ENCODE measurements at places on chromosomes 7 and 10. TPM values are rescaled to one million over a fixed set of nuclear protein-coding genes. Genes with fewer than 3 reads are reported as not detected.

- no peak for DNase-seq
Measured at GRCh38 chr10:30510184-30510931, 76.4 kb downstream of the MAP3K8 start.

GRCh38 chr7:13848681-13849131, 140.8 kb downstream of the ETV1 start:
- no peak for DNase-seq

- DNase-seq = peak; percentile 35
Measured at GRCh38 chr7:5139998-5140397, 50.0 kb upstream of the WIPI2 start.

- no peak for DNase-seq
Measured at GRCh38 chr10:110852255-110852896, 19.4 kb upstream of the PDCD4 start.

GRCh38 chr7:16986755-16987154, 105.0 kb upstream of the AGR3 start:
- DNase-seq = no peak

DNA sequence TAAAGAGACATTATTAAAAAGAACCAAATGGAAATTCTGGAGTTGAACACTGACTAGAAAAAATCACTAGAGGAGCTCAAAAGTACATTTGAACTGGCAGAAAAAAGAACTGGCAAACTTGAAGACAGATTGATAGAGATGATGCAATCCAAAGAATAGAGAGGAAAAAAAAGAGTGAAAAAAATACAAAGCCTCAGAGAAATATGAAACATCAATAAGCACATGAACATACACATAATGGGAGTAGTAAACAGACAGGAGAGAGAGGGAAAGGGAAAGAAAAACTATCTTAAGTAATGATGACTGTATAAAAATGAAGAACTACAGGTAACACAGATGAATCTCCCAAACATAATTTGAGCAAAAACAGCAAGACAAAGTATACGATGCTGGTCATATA, 61.1 kb downstream of the CNOT4 start:
- DNase-seq = no peak

DNA sequence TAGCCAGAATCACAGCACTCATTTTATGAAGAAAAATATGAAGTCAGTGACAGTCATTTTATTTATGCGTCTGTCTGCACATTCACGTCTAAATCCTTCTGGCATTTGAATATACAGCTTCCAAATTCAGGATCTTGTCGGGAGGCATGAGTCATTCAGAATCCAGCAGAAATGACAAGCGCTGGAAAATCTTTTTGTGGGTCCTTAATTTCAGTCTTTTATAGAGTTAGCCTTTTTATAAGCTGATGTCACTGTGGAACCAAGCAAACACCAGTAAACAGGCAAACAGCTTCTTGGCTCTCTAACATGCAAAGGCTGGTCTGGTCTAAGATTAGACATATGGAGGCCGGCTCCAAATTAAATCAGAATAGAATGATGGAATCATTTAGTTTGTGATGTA, 388.2 kb upstream of the TEX47 start:
- no peak for DNase-seq

DNA sequence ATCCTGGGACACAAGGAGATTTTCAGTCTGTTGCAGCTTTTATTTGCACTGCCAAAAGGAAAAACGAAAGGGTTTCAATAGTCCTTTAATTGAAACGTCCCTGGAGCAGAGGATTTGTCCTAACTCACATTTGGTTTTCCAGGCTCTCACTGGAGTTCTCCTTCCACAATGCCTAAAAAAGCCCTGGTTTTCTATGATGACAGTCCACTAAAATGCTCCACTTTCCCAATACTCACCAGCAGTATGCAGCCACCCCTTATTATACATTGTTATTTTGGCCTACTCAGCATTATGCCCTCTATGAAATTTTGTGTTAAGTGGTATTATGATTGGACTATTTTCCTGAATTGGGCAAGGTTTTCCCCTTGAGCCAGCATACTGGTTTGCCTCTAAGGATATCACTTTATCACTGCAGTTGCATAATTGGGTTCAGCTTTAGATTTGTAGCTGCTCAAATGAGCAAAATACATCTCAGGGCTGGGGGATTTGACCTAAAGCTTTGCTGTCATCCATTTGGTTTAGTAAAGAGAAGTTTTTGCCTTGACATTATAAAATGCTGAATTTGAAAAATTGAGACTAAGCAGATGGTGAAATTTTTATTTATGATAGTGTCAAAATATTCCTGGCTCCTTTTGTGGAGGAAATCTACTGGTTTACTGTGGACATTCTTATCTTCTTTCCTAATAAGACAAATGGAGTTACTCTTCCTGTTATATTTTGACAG, 239.2 kb downstream of the RNLS start:
- no peak for DNase-seq

GRCh38 chr7:11236680-11237079, 263.0 kb downstream of the PHF14 start:
- no peak for DNase-seq

DNA sequence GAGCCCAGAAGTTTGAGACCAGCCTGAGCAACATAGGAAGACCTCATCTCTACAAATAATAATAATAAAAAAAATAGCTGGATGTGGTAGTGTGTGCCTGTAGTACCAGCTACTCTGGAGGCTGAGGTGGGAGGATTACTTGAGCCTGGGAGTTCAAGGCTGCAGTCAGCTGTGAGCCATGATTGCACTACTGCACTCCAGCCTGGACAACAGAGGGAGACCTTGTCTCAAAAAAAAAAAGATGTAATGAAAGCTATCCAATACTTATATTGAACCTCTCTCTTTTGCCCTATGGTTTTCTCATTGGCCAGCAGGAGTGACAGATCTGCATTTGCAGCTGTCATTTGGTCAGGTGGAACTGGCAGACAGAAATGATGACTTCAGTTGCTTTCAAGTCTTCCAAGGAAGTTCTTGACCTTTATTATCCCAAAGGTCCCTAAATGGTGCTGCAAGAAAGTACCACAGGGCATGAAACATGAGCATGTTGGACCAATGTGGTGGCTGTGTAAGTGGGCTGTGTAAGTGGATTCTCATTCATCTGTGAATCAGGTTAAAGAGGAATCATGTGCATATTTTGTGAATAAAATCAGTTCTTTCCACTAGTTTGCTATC, 99.4 kb downstream of the CALD1 start:
- DNase-seq = no peak

DNA sequence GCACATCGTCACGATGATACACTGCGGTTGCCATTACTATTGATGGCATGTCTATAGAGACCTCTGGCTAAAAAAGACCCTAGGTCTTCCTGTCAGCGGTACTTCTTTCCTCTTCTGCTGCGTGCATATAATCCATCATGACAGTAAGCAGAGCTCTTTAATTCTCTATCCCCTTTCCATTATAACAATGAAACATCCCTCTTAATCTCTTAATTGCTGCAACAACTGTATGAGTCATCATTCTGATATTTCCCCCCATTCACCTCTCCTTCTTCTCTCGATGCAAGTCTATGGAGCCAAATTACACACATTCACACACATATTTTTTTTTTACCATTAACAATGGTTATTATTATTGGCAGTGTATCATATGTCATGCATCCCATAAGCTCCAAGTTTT, 45.2 kb upstream of the AKR1E2 start:
- no peak for DNase-seq

DNA sequence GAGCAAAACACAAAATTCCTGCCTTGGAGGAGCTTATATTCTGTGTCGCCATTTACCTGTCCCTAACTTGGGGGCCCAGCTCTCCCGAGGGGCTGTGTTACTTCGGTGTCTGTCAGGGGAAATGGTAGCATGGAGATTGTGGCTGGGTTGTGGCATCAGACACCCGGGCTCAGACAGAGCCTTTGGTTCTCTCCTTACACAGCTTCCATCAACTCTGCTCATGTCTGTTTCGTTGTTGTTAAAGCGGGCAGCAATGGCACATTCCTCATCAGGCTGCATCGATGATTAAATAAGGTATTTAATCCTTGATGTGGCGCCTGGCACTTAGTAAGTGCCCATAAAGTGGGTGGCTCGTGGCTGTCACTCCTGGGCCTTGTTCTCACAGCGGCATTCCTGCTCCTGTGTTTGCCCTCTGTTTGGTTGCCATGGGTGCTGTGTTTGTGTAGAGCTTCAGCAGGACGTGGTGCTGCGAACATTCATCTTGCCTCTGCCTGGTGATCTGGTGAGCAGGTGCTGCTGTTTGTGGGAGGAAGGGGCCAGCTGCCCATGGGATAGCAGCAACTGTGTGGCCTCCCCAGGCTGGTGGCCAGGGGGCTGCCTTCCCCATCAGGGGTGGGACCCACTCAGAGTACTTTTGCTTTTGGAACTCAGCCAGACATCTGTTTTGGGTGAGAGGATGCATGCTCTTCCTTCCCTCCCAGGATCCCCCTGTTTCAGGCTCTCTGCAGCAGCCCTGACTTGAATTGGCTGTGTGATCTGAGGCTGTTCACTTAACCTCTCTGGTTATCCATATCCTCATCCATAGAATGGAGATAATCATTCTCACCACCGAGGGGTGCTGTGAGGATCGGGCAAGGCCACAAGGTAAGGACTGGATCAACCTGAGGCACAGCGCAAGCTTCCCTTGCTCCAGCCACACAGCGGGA, 207.2 kb upstream of the SVIL start:
- DNase-seq = no peak

DNA sequence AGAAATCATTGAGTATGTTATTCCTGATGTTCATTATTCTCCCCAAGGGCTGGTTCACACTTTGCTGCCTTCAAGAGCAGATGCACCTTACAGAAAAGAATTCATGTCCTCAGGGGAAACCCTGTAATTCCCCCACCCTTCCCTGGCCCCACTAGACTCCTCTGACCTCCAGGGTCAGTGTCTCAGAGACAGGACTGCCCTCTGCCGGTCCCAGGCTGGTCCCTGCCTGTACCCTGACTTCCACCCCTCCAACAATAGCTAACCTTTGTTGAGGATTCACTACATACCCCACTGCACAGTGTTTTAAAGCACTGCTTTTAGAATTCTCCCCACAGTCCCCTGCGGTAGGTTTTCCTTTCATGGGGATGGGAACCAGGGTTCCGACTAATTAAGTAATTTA, 4.4 kb upstream of the SEPHS1 start:
- DNase-seq = no peak

DNA sequence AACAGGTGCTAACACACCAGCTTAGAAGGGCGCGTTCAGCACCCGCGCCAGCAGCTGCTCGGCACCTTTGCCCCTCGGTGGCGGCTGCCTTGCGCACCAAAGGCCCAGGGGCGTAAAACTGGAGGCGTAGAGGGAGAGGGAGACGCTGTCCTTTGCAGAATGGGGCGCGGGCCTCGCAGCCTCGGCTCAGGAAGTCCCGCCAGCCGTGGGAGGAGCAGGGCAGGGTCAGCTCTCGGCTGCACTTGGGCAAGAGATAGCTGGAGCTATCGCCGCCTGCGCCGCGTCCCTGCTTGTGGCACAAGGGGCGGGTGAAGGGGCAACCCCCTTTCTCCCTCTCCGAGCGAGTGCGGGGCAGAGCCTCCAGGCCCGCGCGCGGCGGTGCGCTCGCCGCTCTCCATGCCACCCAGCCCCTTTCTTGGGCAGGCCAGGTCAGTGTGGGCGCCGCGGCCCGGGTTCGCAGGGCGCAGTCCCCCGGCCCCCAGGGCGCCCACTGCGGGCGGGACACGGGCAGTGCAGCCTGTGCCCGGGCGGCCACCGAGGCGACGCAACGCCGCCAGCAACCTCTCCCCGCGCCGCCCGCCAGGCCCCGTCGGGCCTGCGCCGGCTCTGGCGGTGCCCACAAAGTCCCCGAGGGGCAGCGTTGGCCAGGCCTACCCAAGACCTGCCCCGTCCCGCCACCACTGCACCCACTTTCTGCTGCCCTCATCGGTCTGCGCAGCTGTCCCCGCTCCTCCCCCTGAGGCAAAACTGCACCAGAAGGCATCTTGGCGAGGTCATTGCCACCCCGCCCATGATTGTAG, 4.1 kb downstream of the NEUROD6 start:
- DNase-seq = no peak

DNA sequence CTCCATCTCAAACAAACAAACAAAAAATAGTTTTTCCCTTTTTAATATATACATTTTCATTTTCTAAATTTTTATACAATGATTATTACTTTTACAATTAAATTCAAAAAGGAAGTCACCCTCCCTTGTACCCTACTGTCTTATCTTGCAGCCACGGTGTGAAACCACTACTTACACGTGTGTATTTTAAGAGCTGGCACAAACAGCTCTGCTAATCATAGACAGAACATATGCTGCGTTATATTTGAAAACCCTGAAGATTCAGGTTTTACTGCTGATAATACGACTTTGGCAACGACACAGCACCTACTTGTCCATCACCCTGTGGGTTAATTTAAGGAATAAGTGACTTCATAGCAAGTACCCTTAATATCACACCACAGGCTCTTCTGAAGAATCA, 991 bp downstream of the ANKRD61 start:
- DNase-seq = no peak

DNA sequence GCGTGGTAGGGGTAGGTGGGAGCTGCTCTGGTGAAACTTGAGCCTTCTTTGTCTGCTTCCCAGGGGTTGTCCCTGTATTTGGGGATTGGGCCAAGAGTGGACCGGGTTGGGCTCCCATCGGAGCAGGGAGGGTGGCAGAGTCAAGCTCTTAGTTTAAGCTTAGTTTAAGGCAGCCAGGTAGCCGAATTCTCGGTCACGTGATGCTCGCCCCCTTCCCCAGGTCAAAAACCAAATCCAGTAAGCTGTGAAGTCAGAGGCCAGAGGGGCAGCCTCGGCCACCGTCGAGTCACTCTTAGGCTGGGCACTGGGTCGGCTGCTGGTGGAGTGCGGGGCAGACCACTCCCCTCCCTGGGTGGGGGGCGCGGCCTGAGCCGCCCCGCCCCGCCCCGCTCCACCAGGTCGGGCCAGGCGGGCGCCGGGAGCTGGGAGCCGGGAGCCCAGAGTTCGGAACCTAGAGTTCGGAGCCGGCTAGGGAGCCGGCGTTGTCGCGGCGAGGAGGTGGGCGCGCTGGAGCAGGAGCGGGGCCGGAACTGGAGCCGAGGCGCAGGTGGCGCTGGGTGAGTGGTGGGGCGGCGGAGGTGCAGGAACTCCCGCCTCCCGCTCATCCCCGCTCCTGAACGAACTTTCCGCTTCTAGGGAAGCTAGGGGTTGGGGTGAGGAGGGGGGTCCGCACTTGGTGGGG, 2.8 kb upstream of the LZTS2 start:
- peak; percentile 74 for DNase-seq

- no peak for DNase-seq
Measured at GRCh38 chr10:125783957-125784356, 8.3 kb upstream of the MMP21 start.

GRCh38 chr10:77081481-77081891, 556.1 kb downstream of the KCNMA1 start:
- DNase-seq = no peak

DNA sequence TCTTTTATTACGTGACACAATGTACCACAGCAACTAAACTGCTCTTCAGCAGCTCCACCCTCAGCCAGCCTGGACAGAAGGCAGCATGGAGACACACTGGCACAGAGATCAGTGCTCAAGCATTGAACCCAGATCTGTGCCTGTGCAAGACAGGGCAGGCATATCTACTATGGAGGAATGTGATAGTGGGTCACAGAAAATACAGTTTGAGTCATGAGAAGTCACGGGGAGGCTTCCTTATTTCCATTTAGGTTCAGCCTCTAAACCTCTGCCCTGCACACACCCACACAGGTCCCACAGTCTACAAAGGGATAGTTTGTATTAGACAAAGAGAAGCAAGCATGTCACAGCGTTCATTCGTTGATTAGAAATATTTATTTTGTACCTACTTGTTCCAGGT, 187.4 kb upstream of the AGR3 start:
- no peak for DNase-seq

PPIF gene
- 57.0 TPM for total RNA-seq

IFIT2 gene
- total RNA-seq = 21.6 TPM

MYL10 gene
- total RNA-seq = not detected

AKR1E2 gene
- total RNA-seq = 6.5 TPM

PNLIP gene
- not detected for total RNA-seq

ANKRD7 gene
- not detected for total RNA-seq

CLRN3 gene
- total RNA-seq = not detected

SYT15B gene
- total RNA-seq = 0.47 TPM

SLC26A5 gene
- 0.54 TPM for total RNA-seq

All from activated naive CD8-positive, alpha-beta T cell treated with anti-CD3 and anti-CD28 coated beads, Interleukin-2, amount 10 ng/mL, durations not matched to agents 7 days and 5 days (primary cell).